Hematopoietic multipotent progenitor cell treated with erythropoietin and hydrocortisone succinate and interleukin-3 and kit ligand, for 4 days (in vitro differentiated cells): ENCODE measurements at places on chromosomes 12 and 14.

GRCh38 chr12:110171636-110172035 is 47.5 kb downstream of the IFT81 start:
- DNase-seq, result no peak

GRCh38 chr12:66010787-66011547 is 119.6 kb downstream of the LLPH start:
- DNase-seq, result no peak

GRCh38 chr14:102197317-102197853 is 57.7 kb downstream of the WDR20 start:
- DNase-seq, result no peak

DNA sequence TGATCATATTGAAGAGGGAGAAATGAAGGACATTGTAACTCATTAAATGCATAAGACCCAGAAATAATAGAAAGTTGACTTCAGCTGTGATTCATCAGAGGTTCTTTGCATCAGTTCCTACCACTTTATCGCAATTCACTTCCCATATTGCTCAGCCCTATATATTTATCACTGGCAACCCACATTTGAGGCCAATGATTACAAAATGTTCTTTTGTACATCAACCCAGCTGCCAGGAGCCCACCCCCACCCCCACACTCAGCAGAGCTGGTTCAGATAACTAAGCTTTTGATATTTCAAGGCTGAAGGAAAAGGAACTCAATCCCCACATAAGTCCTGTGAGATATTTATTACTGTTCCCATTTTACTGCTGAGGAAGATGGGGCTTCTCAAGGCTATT is 51.2 kb upstream of the TMPO start:
- DNase-seq, result peak; percentile 84

DNA sequence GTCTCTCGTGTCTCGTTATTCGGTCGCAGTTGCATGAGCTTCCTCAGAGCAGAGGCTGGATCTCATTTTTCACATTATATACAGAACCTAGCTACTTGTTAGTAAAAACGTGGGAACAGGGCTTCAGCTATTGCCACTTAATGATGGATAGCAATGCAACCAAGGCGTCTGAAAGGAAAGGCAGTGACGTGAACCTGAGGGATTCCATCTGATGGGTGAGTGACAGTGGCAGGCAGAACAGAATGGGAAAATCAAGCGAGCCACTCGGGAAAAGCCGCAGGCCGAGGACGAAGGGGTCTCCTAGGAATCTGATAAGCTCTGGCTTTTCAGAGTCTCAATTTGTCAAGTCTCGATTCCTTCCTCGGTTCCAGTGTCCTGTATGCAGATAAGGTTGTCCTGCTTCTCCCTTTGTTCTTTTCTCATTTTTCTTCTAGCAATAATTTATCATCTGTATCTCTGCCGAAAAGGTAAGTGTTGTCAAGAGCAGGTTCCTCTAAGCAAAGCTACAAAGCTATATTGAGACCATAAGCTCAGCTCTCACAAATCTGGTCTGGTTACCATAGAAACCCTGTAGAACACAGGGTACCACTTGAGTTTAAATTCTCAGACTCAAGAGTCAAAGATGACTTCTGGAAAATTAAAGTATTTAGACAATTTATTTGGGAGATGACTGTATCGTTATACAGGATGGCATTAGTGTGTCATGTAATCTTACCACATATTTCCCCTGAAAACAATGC is 416.6 kb downstream of the GLT1D1 start:
- DNase-seq, result no peak

DNA sequence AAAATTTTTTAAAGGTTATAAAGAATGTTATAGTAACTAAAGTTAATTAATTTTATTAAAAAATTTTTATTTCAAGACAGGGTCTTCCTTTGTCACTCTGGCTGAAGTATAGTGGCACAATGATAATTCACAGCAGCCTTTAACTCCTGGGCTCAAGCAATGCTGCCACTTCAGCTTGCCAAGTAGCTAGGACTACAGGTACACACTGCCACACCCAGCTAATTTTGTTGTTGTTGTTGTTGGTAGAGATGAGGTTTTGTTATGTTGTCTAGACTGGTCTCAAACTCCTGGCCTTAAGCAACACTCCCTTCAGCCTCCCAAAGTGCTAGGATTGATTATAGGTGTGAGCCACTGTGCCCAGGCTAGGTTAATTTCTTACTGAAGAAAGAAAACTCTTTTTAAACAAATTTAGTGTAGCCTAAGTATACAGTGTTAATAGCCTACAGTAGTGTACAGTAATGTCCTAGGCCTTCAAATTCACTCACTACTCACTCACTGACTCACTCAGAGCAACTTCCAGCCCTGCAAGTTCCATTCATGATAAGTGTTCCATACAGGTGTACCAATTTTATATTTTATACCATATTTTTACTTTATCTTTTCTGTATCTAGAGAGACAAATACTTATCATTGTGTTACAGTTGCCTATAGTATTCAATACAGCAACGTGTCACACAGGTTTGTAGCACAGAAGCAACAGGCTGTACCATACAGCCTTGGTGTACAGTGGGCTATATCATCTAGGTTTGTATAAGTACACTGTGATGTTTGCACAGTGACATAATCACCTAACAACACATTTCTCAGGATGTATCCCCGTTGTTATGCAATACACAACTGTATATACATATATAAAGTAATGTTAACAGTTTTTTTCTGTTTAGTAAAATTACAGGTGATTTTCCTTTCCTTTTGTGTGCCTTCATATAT is 24.7 kb upstream of the DNAAF2 start:
- DNase-seq, result no peak

GRCh38 chr12:57085999-57086492 is 2.9 kb upstream of the NAB2 start:
- DNase-seq, result peak; percentile 74

- DNase-seq, result no peak
Measured at GRCh38 chr14:85572845-85573244, 42.9 kb downstream of the FLRT2 start.

DNA sequence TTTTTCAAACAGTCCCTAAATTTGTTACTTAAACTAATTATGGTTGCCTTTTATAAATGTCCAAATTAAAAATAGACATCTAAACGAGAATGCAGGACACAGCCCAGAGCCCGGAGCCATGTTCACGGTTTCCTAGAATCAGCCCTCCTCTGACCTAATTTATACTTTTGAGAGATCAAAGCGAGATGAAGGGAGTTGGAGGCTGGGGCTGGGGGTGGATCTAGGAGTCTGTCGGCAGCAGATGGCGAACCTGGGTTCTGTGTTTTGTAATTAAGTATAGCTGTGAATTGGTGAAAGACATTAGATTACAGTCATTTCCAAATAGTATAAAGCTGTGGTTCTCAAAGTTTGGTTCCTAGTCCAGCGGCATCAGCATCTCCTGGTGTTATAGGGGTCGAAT is 210.1 kb downstream of the SLC41A2 start:
- DNase-seq, result no peak

GRCh38 chr12:19002216-19002615 is 127.3 kb upstream of the PLEKHA5 start:
- DNase-seq, result no peak

GRCh38 chr14:45128963-45129629 is 5.2 kb downstream of the FKBP3 start:
- no peak for DNase-seq

GRCh38 chr14:54116972-54117371 is 160.3 kb upstream of the BMP4 start:
- no peak for DNase-seq

DNA sequence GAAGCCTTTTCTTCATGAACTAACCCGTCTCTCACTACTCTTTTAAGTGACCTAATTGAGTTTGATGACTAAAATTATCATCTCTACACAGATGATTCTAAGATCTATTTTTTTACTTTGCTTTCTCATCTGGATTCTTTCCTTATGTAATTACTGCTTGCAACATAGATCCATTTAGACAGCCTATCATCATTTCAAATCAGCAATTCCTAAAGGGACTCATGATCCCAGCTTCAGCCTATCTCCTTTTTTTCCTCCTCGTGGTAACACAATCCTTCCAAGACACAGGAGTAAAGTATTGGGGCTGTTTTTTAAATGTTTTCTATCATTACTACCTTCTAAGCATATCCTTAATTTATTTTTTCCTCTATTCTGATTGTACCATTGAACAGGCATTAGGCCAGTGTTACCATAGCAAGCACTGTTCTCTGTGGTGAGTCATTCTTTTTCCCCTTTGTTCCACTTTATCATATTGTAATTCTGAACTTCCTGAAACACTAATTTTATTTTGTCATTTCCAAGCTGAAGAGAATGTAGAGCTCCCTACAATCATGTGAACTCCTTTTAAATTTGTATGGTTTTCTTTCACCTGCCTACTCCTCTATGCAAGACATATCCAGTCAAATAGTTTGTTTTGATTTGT is 190.4 kb upstream of the FAR2 start:
- DNase-seq, result no peak

DNA sequence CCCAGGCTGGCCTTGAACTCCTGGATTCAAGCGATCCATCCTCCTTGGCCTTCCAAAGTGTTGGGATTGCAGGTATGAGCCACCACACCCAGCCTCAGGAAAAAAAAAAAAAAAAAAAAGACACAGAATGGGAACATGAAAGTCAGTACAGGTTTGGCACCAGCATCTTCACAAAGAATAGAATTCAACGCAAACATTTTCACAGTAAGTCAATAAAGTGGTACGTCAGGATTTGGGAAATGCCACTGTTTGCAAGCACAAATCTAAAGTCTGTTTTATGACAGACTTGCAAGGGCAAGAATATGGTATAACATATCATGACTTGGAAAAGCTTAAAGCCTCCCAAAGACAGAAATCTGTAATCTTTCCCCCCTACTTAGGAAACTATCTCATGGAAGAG is 34.9 kb upstream of the WDR89 start:
- no peak for DNase-seq

GRCh38 chr14:58776516-58776915 is 138.8 kb downstream of the DACT1 start:
- DNase-seq, result no peak

DNA sequence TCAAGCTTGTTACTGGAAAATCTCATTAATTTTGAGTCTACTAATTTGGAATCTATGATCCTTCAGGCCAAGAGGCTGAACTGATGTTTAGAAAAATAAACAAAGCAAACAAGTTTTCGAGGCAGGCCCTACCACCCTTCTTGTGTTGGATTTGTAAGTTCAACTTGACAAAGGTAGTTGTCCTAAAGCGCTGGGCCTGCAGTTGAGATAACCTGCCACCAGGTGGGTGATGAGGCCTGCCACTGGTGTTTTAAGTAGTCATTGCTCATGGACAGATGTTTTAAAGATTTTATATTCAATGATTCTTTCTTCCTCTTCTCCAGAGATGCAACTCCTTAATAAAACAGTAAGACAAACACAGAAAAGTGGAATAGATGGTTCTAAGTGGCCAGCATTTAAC is 19.4 kb downstream of the ACVRL1 start:
- peak; percentile 84 for DNase-seq

DNA sequence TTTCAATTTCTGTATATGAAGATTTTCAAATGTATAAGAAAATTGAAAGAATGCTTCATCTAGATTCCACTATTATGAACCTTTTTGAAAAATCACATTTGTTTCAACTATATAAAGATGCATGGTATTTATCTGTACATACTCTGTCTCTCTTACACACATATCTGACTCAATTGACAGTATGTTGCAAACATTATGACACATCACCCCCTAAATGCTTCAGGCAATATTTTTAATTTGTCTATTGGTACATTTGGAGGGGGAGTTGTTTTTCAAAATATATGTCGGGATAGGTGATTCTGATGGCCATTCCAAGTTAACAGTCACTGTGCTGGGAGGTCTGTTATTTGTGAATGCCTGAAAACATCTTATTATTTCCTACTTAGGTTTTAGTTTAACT is 14.4 kb downstream of the PCNX1 start:
- no peak for DNase-seq

GRCh38 chr14:84814391-84814790 is 715.6 kb upstream of the FLRT2 start:
- DNase-seq, result no peak

DNA sequence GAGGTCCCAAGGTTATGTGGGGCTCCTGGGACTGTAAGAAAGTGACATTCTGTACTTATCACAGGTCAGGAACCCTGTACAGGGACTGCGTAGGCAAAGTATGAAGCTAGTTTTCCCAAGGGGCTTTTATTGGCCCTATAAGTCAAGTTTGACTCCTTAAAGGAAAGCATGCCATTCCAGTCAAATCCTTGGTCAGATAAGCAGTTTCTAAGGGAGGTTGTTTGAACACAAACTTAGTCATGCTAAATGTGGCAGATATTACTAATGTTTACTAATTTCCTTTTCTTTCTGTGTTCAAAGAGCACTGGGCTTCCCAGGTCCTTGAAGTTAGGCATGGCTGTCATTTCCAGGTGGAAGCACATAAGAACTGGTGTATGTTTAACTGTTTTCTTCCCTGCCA is 472.4 kb downstream of the ATP23 start:
- DNase-seq, result no peak

DNA sequence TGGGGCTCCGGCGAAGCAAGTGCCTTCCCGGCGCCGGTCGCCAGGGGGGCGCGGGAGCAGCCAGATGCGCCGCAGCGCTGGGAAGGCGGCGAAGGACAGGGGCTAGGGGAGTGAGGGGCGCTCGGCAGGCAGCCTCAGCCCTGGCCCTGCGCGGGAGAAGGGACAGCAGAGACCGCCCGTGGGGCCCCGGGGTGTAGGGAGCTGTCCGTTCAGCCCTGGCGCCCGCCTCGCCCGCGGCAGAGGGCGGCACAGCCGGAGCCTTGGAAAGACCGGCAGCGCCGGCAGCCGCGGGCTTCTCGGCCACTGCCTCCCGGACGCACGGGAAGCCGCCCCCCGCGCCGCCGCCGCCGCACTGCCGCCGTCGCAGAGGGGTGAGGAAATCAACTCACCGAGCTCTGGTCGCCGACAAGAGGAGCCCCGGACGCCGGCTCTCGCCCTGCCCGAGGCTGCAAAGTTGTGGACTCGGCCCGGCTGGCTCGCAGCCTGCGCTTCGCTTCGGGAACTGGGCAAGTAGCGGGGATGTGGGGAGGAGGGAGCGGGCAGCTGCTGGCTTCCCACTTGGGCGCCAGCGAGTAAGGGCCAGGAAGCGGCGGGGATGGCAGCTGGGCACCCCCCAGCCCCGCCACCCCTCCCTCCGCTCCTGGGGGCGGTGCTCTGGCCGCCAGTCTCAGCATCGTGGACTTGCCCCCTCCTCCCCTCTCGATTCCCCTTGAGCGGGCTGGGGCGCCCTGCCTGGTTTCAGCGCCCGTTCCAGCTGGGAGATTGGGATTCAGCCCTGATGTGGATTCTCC is at the start of gene ZDHHC22:
Gene ZDHHC22, minus strand, starts transcription at position 578 of the 791 bp plus-strand sequence. CDS start 2,053 bp downstream, outside the sequence.
- peak; percentile 47 for DNase-seq

- DNase-seq, result no peak
Measured at GRCh38 chr12:131250028-131250950, 296.6 kb downstream of the ADGRD1 start.

- no peak for DNase-seq
Measured at GRCh38 chr14:96956464-96957239, 159.5 kb downstream of the VRK1 start.

DNA sequence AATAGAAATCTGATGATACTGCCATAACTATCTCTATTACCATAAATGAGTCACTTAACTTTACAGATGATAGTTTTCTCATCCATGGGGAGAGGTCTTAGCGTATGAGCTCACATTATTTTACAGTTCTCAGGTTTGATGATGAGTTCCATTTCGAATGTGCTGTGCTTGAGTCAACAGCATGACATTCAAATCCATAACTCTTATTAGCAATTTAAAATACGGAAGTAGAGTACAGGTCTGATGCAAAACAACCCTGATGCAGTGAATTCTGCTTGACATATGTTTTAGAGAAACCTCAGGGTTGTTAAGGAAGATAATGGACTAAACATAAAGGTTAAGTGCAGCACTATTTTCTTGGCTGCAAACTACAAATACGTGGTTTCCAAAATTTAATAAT is 30.0 kb downstream of the C14orf39 start:
- no peak for DNase-seq

GRCh38 chr14:105141486-105142281 is 26.9 kb downstream of the JAG2 start:
- DNase-seq, result no peak
